ENCODE measurements at places on chromosomes 6 and 20.

DNA sequence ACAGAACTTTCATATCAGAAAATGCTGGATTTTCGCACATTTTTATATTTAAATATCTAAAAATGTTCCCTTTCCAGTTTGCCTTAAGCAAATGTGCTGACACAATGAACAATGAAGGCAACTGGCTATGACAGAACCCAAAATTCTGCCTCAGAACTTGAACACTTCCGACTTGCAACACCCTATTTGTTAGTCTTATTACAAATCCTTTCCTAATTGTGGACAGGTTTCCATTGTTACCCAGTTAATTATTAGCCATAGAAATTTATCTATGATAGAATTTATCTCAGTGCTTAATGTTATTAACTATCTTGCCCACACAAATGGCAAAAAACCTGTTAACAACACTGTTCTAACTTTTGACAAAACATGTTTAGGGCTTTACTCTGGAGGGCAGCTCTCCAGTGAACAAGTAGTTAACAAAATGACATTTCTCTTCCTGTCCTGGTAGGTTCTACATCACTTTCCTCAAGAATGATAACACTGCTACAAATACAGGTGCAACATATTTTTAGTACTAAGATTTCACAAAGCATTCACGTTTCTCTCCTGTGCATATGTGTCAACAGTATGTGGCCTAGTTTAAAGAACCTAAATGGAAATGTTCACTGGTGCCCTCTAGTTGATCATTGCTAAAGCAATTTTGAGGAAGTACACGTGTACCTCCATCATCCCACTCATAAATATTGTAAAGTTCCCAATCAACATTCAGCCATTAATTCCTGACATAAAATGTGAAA, 58.4 kb downstream of the HIVEP2 start:
- peak; percentile 64 for DNase-seq

GRCh38 chr6:147463651-147464050, 44.8 kb upstream of the SAMD5 start:
- DNase-seq = no peak

GRCh38 chr6:74161380-74161779, 465.4 kb downstream of the CD109 start:
- DNase-seq = no peak

- DNase-seq = no peak
Measured at GRCh38 chr6:159689001-159689400, 4.0 kb downstream of the SOD2 start.

- no peak for DNase-seq
Measured at GRCh38 chr6:148332088-148332487, 10.6 kb upstream of the SASH1 start.

- no peak for DNase-seq
Measured at GRCh38 chr20:61027218-61027617, 224.8 kb upstream of the CDH4 start.

GRCh38 chr6:127634178-127634577, 57.2 kb downstream of the C6orf58 start:
- DNase-seq = no peak

- DNase-seq = no peak
Measured at GRCh38 chr6:79305020-79305419, 70.5 kb upstream of the HMGN3 start.

DNA sequence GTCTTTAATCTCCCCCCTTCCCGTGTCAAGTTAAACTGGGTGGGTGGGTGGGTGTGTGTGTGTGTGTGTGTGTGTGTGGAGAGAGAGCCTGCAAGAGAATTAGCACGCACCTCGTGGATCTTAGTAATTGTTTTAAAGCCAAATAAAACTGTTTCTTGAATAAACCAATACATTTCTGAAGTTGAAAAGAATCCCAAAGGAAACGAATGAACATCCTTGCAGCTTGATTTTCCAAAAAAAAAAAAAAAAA, 381 bp upstream of the BICRAL start:
- peak; percentile 18 for DNase-seq

GRCh38 chr6:160121558-160121957, at the start of gene SLC22A1:
TSS of gene SLC22A1 (plus strand) at chr6:160121815. CDS start at chr6:160121936, 121 bp downstream.
- no peak for DNase-seq

DNA sequence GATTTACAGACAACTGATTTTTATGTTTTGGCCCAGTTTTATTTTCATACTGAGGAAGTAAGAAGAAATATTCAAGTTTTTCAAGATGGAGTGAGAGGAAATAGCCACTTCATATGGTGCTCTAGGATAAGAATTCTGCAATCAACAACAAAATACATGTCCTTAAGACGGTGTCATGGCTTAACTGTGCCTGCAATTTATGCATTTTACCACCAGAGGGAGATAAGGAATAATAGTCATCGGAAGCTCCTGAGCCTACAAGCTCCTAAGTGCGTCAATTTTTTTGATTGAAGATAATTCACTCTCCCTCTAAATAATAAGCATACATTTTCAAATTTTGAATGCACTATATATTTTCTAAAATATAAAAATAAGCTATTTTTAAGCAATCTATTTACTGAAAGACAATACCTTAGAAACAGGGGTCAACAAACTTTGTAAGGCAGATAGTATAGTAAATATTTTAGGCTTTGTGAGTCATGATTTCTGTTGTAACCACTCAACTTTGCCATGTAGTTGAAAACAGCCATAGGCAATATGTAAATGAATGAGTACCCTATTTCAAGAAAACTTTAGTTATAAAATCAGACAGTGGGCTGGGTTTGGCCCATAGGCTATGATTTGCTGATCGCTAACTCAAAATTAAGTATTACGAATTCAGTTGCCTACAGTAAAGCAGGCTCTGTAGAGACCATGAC, 230.9 kb upstream of the DTNBP1 start:
- peak; percentile 65 for DNase-seq

DNA sequence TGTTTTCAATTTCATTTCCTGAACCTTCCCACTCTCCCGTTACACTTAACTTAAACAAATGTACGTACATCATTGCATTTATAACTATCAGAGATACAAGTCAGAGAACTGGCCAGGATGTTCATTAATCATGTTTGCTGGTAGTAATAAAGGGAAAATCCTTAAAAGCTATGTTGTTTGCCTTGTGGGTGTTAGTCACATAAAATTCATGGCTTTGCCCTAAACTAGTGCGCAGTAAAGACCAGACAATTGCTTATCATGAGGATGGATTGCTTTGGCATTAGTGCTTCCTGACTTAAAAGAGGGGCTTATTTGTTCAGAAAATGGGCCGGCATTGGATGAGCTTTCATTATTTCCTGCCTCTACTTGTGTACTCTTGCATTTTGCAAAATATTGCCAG, 1037.3 kb upstream of the FLRT3 start:
- DNase-seq = no peak

GRCh38 chr6:42403831-42404230, 47.9 kb downstream of the TRERF1 start:
- DNase-seq = no peak

DNA sequence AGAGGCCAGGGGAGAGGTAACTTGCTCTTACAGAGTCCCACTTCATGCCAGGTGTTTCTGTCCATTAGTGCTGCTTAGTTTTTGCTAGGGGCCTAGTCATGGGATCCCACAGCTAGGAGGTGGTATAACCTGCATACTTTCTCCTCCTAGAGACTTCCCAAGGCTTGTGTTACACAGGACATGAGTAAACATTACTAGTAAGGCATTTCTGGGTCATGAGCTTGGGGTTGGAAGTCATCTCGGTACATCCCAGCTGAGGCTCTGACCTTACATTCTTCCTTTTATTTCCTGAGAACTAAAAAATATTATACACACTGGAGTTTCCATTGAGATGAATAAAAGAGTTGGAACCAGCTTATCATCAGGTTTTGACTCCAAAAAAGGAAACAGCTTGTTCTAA, 20.9 kb upstream of the PNPLA1 start:
- no peak for DNase-seq

- DNase-seq = no peak
Measured at GRCh38 chr6:133648581-133648980, 240.3 kb upstream of the TCF21 start.

DNA sequence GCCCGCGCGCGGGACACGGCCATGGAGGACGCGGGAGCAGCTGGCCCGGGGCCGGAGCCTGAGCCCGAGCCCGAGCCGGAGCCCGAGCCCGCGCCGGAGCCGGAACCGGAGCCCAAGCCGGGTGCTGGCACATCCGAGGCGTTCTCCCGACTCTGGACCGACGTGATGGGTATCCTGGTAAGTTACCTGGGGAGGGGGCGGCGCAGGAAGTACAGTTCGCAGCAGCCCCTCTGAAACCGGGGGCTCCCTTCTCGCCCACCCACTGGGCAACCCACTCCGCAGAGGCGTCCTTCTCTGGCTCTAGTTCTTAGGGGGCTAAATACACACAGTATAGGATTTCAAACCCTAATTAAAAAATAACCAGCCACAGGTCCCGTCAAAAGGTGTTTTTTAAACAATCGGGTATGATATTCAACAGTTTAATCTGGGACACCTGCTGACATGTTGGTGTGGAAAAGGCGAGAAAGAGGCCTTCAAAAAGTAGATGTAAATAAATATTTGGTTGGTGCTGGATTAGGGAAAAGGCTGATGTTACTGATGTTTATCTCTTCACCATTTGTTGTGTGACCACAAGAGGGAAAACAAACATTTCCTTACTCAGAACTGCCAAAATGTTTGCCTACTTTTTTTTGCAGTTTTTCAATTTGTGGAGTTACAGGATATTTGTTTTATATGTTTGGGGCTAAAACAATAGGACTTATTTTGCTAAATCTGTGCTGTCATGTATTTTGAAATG, 577 bp downstream of the SASH1 start:
- DNase-seq = no peak

DNA sequence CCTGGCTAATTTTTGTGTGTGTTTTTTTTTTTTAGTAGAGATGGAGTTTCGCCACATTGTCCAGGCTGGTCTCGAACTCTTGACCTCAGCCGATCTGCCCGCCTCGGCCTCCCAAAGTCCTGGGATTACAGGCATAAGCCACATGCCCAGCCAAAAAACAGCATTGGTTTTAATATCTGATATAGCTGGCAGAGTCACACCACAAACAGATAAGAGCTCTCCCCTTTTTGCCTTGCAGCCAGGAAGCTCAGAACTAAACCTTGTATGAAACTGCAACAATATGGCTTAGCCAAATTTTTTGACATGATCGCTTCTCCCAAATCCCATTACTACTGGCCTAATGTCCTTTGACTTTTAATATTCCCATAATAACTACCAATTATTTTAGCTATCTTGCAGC, 4.9 kb downstream of the ACOT8 start:
- DNase-seq = no peak

DNA sequence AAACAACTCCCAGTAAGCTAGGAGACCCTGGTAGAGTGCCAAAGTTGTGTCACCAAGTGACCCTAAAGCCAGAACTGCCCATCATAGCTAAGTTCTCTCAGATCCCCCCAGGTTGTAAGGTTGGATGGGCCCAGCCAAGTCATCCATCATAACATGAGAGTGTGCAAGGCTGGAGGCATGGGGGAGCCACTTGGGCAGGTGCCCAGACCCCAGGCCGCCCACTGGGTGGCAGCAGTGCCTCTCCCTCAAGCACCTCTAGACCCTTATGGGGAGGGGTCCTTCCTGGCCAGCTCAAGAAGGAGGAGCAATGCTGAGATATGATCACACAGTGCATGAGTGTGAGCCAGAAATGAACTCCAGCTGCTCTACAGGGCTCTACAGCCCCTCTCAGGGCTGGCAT, 154.5 kb downstream of the MYLK4 start:
- no peak for DNase-seq

- no peak for DNase-seq
Measured at GRCh38 chr6:140001005-140001404, 626.6 kb upstream of the CITED2 start.

DNA sequence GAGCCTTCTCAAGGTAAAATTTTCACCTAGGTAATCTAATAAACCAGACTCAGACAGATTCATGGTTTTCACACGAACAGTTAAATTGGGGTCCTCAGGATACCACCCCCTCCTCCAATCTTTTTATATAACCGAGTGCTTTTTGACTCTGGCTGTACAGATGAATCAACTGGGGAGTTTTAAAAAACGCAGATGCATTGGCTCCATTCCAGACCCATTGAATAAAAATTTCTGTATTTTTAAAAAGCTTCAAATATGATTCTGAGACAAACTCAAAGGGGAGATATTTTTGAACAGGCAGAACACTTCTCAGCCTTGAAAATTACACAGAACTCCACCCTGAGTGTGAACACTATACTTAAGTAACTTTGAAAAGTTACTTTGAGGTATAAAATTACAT, 7.2 kb downstream of the UTRN start:
- DNase-seq = no peak

DNA sequence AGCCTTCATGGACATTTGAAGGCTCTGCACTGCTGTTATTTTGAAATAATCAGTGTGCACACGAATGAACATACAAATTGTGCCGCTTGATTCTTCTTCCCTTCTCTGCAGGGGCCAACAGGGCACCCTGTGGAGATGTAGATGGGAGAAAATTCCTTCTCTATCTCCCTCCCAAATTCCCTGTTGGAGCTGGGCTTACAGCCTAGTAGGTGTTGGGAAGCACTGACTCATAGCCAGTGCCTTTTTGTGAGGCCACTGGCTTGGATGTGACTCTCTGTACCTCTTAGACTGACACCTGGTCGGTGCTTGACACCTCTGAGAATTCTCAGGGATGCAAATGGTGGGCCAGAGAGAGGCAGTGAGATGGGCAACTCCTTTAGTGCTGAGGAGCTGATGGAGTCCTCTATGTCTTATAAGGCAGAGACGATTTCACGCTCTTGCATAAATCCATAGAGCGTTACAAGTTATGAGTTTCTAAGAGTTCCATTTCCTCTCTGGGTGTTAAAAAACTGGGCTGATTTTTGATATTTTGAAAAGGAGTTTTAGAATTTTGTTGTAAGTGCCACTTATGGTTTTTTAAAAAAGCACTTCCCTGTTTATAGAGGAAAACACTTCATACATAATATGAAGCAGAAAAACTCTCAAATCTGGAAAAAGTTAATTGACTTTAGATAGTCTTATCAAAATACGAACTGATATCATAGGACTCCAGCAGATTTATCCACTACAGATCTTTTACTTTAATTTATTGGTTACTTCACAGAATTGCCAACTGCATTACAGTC, 89.8 kb upstream of the MAP3K7 start:
- DNase-seq = no peak

DNA sequence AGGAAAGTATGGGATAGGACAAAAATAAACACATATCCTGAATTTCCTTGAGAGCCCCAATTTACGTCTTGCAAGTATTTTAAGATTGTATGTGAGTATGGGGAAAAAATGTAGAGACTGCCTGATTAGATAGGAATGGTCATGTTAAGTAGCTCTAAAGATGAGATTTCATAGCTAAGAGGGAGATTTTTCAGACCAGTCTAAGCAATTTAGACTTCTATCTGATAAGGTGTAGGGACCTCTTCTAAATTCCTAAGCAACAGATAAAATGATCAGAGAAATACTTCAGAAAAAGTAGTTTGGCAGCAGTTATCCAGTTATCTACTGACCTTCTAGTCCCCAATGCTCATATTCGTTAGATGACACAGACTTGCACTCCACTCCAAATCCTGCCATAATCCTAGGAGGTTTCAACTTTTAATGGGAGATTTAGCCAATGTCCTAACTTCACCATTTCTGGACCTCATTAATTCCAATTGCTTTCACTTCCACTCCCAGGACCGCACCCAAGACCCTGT, 90.0 kb downstream of the FILIP1 start:
- DNase-seq = no peak

DNA sequence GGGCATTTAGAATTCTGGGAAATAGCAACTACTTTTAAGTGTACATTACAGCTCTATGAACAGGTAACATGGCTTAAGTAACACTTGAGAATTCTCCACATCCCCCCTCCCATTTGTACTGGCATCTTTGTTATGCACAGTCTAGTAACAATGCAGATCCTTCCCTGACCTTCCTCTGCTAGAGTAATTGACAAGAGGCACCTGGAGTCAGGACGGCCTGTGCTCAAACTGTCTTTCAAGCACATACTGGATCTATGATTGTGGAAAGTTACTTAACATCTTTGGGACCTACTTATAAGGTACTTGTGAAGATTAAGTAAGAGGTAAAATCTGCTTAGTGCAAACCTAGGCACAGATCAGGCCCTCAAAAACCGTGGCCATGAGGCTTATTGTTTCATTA, 21.9 kb upstream of the GSTA3 start:
- DNase-seq = no peak

All from Kasumi-1 (cell line).